ENCODE measurements at places on chromosomes 3 and 15.

DNA sequence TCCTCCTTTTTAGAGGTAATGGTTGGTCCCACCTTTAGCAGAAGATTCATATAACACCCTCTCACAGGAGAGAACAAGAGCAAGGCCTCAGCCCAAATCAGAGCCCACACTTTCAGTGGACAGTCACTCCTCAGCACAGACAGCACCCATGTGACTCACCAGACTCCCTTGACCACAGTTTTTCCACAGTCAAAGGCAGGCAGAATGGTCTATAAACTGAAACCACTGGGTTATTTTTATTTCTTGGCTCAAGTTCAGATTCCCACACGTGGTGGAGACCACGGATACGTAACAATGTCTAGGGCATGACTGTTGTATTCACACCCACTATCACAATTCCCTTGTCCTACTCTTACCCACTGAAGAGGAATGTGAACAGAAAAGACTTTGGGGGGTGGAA, 237.8 kb upstream of the UBE2E1 start:
- DNase-seq = no peak

DNA sequence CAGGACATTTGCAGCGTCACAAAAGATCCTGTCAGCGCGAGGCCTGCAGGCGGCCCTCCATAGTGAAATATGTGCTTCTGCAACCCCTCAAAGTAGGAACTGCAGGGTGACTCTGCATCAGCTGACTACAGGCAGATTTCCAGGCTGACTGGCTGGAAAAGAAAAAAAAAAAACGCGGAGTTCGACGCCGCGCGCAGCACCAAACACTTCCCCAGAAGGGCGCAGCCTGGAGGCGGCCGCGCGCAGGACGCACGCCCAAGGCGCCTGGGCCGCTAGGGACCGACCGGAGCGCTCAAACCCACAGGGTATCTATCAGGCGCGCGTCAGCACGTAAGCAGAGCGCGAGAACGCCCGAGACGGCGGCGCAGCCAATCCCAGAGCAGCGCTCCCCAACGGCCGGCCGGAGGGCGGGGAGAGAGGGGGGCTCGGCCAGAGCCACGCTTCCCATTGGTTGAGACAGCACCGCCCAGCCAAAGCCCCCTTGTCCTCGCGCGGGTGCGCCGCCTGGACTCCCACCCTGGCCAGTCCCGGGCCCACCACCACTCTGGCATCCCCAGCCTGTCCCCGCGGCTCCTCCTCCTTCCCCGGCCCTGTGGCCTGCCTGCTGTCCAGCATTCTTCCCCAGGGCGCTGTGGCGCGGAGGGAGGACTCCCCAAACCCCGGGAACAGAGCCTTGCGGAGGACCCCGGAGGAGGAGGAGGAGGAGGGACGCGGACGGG, 1.0 kb downstream of the BDH1 start:
- peak; percentile 97 for DNase-seq

DNA sequence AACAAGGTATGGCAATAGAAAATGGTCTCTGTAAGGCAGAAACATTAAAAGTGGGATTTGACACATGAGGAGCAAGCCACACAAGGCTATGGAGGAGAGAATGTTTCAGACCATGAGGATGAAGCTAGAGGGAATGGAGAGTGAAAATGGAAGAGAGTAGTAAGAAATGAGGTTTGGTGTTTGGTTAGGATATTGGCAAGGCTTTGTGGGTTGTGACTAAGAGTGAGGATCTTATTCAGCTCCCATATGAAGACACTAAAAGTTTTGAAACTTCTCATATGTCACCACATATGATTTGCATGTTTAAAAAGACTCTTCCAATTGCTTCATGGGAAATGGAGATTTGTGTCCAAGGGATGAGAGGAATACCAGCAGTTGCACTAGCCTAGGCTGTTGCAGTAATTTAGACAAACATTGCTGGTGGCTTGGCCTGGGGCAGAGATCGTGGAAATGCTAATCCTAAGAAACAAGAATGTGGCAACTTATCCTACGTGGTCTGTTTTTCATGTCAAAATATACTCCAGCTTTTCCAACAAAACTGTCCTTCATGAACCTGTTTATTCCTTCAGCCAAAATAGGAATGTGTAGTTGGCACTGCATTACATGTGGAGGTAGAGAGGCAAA, 749.0 kb downstream of the PDCD6IP start:
- DNase-seq = no peak

- DNase-seq = no peak
Measured at GRCh38 chr3:126119976-126120375, 36.1 kb upstream of the SLC41A3 start.
